ENCODE measurements at places on chromosomes 3 and 15.
A peak's percentile ranks its signal among the peaks of the same experiment; 100 is the strongest.

GRCh38 chr3:12902181-12902999 lies 61.0 kb upstream of the RPL32 start:
- no peak for DNase-seq

DNA sequence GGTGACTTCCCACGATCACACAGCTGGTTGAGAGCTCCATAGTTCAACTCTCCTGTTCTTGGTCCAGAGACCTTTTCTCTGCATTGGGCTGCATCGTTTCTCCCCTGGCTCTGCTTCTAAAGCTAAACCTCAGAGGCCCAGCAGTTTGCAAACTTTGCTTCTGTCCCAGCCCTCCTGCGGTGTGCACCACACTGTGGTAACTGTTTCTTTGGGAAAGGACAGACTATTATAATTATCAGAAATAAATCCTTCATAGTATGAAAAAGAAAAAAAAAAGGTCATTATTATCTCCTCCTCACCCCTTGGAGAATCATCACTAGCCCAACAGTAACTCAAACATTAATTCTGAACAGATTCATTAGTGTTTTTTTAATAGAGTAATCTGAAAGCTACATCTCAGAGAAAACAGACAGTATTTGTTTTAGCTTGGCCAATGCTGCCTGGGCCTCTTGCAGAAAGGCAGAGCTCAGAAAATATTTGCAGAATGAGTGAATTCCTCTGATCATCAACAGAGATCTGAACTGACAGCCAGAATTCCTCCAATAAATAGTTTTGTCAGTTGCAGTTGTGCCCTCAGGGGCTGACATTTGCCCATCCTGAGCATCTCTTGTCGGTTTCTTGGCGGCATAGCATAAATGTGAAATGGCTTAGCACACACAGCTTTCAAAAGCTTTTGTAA lies 52.9 kb downstream of the BFSP2 start:
- DNase-seq = peak; percentile 71

DNA sequence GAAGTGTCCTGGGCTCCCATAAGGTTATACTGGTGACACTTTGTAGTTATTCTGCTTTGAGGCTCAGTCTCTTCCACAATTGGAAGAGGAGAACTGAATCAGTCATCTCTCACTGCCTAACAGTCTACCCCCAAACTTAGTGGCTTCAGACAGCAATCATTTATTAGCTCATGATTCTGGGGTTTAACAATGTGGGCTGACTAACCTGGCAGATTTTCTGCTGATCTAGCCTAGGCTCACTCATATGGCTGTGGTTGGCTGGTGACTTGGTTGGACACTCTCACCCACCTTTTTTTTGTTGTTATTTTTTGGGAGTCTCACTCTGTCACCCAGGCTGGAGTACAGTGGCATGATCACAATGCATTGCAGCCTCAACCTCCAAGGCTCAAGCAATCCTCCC lies 7.1 kb downstream of the GPD1L start:
- DNase-seq = no peak

- peak; percentile 38 for DNase-seq
These were observed 78.3 kb downstream of the WNT7A start for GRCh38 chr3:13801361-13802204.

DNA sequence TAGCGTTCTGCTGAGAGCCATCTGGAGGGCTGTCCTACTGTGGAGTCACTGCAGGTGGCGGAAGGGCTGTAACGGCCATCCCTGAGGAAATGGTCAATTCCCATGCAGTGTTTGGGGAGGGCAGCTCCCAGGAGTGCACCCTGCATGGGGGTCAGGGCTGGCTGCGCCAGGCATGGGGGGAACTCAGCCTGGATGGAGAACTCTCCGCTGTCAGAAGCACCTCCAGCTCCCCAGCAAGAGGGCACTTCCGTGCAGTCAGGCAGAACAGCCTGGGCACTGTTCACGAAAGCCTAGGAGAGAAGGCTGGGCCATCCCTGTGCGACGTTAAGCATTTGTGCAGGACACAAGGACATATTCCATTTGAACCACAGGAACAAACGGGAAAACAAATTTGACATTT lies 105.2 kb downstream of the LRIG1 start:
- DNase-seq = no peak

DNA sequence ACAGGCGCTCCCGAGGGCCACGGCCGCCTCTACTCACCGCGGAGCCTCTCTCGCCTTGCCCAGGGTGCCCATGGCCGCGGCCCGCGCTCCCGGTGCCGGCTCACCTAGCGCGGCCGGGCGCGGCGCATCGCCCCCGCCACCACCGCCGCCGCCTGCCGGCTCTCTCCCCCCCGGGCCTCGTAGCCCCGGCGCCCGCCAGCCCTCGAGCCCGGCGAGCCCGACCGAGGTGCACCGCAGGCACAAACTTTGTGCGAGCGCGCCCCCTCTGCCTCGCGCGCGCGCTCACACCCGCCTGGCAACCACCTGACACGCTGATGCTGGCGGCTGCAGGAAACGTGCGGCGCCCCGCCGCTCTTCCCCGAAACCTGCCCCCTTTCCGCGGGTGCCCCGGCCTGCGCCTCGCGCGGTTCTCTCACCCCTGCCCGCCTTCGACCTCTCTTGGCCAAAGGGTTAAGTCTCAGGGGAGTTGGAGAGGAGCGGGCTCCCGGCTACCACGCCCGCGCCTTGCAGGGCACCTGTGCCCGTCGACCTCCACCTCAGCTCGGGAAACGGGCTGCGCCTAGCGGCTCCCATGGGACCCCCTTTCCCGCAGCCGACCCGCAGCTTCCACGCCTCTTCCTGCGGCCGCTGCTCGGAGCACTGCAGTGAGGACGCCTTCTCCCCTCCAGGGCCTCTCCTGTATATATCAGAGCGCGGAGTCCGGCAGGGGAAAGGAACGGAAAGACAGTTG lies at the start of gene RASGRP1:
RASGRP1 (minus strand) TSS at position 258 of the 730 bp plus-strand sequence; CDS start at position 72, 186 bp downstream.
- DNase-seq = peak; percentile 23

DNA sequence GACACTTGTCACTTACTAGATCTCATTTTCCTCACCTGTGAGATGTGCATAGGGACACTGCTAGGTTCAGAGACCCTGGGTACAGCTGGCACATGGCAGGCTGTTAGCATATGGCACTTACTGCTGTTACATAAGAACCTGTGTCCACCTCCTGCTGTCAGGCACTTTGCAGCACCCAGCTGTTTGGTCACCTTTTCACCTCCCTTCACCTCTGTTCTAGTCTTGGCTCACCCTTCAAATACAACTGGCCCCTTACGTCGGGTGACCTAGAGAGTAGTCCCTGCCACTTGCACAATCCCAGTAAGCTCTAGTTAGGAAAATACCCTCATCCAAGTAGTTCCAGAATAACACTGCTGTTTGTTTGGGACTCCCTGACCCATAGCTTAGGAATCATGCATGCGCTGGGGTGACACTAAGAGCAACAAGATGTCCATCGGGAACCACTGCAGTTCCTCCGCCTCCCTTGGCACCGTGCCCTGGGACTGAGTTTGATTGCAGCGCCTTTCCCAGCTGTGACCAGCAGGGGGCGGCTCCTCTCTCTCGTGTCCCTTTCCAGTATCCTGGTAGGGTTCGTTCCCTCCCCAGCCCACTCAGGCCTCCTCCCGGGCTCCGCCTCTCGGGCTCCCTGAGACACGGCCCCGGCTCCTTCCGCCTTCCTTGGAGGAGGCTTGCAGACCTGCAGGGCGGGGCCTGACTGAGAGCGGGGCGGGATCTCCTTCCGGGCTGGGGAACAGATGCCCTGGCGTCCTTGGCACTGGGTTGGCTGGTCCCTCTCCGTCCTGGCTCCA lies 78.6 kb downstream of the ABHD5 start:
- peak; percentile 91 for DNase-seq

GRCh38 chr15:96020133-96020532 lies 310.4 kb upstream of the NR2F2 start:
- no peak for DNase-seq

- peak; percentile 58 for DNase-seq
These were observed 191.2 kb downstream of the TLE3 start for GRCh38 chr15:69906256-69907185.

DNA sequence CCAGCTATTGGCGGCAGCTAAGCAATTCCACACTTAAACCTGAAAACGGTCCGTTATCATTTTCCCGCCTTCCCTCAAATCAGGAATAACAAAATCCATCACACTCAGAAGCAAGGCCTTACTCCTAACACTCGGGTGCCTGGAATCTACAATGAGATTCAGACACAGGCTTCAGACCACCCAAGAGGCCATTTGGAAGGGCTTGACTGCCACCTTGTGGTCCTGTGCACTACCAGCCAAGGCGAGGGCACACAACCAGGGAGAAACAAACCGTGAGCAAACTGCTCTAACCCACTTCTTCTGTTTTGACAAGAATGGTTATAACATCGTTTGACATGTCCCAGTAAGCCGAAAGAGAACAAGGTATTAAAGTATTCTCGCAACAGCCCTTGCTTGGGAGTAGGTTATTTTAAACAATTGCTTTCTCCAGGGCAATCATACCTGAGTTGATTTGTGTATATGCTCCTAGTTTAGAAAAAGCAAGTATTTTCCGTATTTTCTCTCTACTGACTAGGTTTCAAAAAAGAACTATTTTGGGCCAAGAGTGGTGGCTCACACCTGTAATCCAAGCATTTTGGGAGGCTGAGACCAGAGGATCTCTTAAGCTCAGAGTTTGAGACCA lies 40.1 kb upstream of the TAFA4 start:
- DNase-seq = peak; percentile 67

GRCh38 chr3:190266913-190267290 lies 55.3 kb downstream of the CLDN1 start:
- DNase-seq = no peak

DNA sequence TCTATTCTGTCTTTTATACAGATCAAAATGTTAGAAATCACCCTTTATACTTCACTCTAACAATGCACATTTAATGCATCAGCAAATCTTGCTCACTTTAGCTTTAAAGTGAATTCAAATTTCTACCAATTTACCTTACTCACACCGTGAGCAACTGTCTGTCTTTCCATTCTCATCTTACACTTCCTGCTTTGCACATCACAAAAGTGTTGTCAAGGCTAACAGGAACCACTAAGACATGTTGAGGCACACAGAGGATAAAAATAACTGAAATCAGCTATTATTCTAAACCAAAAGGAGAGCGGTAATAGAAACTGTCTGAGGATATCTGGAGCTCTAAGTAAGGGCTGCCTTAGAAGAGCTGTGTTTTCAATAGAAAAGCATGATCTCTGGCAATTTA lies 519.9 kb downstream of the ZBBX start:
- DNase-seq = no peak

- no peak for DNase-seq
These were observed 32.7 kb downstream of the CCNL1 start for GRCh38 chr3:157127268-157127667.

- DNase-seq = no peak
These were observed 212.2 kb downstream of the GABRG3 start for GRCh38 chr15:27183201-27183600.

GRCh38 chr3:127608362-127608718 lies 10.1 kb downstream of the MCM2 start:
- DNase-seq = no peak

GRCh38 chr15:80527961-80528360 lies 123.8 kb downstream of the ARNT2 start:
- DNase-seq = no peak

- DNase-seq = peak; percentile 84
These were observed 19.4 kb upstream of the KIF23 start for GRCh38 chr15:69394556-69395282.
